ENCODE measurements at places on chromosomes 16 and 17.

DNA sequence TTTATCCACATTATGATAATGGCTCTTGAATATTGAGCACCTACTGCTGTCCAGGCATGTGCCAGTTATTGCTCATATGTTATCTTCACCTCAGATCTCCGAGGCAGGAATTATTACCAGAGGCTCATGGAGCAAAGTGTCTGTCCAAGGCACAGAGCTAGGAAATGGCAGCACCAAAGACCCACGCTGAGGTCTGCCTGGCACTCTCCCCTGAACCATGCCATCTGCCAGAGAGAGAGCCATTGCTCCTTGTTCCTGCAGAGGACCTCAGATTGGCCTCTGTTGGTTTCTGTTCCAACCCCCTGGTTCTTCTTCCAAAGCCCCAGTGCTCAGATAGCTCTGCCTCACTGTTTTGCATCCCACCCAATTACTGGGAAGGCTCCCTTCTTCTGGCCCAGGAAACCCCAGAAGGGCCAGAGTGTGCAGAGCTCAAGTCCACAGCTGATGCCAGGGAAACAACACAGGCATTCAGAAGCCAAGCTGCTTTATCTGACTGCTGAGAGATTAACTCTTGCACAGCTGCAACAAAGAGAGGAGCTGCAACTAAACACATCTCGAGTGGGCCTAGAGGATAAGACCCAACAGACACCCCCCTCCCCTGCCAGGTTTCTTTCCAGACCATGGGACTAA, 5.9 kb downstream of the ASIC2 start:
- DNase-seq: no peak

DNA sequence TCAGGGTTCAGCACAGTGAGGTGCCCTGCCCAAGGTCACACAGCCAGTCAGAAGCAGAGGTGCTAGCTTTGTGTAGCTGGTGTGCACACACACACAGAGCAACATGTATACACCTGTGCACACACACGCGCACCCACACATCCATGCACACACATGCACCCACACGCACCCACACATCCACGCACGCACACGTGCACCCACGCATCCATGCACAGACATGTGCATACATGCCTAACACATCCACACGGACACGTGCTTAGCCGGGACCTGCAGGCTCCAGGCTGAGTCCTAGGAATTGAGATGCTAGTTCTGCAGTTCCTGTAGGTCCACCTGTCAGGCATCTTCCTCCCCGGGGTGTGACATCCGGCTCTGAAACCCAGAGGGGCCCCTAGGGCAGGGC, 13.0 kb upstream of the DPEP1 start:
- no peak for DNase-seq

DNA sequence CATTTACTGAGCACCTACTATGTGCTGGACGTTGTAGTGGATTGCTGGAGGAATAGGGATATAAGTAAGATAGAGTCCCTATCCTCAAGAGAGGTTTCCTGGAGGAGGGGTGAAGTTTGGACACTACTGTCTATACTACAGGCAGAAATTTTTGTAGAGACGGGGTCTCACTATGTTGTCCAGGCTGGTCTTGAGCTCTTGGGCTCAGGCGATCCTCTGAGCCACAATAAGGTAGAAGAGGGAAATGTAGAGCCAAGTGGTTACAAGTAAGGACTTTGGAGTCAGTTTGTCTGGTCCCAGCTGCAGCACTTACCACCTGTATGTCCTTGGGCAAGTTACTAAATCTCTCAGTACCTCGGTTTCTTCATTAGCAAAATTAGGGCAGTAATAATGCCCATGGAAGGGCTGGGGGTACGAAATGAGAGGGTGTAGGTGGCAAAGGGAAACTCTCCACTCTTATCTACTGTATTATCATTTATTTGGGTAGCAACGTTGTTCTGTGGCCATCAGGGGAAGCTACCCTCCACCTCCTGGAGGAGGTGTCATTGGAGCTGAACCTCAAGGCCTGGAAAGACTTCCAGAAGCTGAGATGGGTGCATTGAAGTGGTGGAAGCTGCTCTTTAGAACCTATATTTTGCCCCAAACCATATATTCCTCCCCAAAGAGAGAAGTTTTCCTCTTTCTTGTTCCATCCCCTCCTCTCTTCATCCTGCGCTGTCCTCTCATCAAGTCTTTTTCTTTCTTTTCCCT, 34.9 kb upstream of the DHX8 start:
- DNase-seq: no peak

- DNase-seq: no peak
Observed at GRCh38 chr17:31156326-31156725, 61.5 kb downstream of the NF1 start.

GRCh38 chr17:22703786-22704441, 1011.6 kb downstream of the KCNJ18 start:
- DNase-seq: no peak

DNA sequence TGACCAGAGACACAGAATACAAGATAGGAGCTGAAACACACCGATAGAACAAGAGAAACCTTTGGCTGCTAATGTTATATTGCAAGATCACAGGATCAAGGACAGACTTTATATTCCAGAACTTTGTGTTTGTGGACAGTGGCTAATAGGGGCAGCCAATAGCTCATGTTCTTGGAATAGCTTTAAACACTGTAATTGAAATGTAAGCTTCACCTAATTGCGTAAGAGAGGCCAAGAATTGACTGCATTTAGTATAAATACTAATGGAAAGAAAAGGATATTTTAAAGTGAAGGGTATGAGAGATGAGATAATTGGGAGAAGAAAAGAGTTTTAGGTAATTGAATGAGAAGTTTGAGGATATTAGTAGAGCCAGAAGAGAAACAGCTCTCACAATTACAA, 758.8 kb downstream of the CDH11 start:
- DNase-seq: no peak

- DNase-seq: no peak
Observed at GRCh38 chr17:21089145-21089544, 37.6 kb upstream of the DHRS7B start.

DNA sequence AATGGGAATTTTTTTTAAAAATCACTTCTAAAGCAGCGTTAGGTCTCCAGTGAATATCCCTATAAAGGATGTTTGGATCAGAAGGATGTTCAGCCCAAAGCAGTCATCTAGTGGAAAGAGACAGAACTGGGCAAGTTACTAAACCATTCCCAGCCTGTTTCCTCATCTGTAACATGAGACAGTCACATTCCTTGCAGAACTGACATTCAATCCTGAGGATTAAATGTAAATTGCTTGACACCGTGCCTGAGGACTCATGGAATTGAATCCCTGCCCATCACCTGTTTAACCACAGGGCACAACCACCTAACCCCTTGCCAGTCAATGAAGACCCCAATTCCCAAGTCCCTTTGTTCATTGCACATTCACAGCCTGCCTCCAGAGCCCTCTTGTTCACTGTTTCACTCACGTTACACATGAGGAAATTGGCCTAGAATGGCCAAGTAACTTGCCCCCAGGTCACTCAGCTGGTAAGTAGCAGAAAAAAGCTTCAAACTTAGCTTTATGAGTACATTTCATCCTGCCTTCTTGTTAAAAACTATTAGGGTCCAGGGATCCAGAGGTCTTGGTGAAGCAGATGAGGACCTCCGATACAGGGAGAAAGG, 1.4 kb downstream of the CMTM2 start:
- no peak for DNase-seq

- no peak for DNase-seq
Observed at GRCh38 chr17:56756536-56756935, 77.2 kb downstream of the C17orf67 start.

GRCh38 chr16:54479546-54479945, 193.0 kb upstream of the IRX3 start:
- no peak for DNase-seq

DNA sequence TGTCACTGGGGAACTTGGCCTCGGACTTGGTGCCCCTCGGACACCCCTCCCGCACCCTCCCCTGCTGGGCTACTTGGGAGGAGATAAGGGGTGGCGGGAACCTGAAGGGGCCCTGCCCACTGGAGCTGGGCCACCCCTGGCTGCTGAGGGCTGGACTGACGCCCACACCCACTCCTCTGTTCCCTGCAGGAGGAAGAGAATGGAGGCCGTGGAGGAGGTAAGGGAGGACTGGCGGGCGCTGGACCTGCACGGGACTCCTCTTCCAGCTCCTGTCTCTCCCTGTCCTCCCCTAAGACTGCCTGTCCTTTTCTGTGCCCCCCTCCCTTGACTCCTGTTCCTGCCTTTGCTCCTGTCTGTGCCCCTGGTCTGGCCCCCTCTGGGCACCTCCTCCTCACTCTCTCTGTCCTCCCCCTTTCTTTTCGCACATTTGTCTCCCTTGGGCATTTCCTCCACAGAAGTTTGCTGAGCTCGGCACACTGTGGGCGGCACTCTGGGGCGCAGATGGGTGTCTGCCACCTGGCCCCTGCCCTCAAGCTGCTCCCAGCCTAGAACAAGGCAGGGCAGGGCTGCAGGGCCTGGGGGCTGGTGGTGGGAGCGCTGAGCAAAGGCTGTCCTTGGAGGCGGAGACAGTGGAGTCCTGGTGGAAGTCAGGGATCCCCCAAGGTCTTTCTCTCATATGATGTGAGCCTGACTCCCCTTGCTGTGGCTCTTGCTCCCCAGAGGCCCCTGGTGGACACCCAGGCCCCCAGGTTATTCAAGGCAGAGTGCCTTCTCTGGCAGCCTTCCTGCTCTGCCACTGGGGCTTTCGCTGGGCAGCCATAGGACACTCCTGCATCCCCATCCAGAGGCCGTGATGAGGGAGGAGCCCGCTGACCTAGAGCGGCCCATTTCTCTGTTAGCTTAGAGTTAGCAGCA, 32.7 kb downstream of the ARHGAP23 start:
- DNase-seq: no peak

GRCh38 chr17:46020023-46020761, 21.1 kb downstream of the STH start:
- peak; percentile 29 for DNase-seq

DNA sequence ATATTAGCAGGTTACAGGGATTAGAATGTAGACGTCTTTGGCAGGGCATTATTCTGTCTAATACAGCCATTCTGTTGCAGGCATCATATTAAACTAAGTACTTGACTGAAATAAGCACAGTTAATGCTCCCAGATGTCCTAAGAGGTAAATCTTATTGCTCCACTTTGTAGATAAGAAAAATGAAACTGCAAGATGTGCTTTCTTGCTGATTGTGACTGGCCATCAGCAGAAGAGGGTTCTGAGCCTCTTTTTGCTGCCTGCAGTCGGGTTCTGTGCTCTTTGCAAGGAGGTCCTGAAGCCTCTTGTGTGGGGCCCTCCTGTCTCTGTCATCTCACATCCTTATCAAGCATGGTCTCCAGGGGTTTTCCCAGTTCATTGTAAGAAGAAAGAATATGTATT, 167.1 kb downstream of the KCNJ2 start:
- DNase-seq: no peak

DNA sequence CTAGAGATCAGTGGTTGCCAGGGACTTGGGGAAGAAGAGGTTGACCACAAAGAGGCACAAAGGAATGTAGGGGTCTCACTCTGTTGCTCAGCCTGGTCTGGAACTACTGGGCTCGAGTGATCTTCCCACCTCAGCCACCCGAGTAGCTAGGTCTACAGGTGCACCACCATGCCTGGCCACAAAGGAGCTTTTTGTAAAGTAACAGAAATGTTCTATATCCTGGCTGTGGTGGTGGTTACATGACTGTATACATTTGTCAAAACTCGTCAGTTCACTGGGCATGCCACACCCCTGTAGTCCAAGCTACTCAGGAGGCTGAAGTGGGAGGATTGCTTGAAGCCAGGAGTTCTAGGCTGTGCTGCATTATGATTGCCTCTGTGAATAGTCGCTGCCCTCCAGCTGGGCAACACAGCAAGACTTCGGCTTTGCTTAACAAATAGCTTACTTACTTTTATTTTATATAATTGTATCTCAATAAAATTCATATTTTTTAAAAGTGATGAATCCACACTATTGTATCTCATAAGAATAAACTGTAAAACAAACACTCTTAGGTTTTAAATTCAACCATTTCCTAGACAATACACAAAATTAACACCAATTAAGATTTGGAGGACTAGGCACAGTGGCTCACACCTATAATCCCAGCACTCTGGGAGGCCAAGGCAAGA, 5.0 kb downstream of the SKA2 start:
- no peak for DNase-seq
